ENCODE measurements at places on chromosomes 4 and X.

- no peak for DNase-seq
Observed at GRCh38 chr4:71608678-71609071, 175.2 kb downstream of the GC start.

DNA sequence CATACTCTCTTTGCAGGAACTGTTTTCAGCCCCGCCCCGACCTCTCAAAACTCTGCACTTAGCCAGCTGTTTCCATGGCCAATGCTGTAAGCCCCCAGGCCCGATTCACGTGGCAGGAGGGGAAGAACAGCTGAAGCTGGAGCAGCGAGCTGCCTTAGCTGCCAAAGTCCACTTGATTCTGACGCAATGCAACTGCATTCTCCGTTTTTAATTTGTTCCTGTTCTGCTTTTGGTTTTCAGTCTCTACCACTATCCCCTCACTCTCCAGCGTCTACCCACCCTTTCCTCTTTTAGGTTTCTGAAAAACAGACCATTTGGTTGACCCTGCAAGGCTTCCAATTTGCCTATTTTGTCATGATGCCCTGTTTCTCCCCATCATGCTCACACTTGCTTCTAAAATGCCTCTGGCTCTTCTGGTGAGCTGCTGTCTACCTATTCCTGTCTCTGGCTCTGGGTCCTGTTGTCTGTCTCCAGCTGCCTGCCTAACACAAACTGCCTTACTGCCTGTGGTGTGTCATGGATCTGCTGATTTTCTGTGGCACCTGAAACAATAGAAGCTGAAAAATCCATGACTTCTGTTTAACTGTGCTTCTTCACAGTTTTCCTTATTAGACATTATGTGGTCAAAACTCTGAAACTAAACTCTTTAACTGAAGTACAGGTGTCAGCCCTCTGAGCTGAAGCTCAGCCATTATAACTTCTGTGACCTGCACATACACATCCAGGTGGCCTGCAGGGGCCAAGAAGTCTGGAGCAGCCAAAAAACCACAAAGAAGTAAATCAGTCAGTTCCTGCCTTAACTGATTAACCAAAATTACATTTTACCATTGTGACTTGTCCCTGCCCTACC lies 160.5 kb upstream of the AGTR2 start:
- DNase-seq, result peak; percentile 93

GRCh38 chr4:132809298-132810032 lies 339.6 kb upstream of the PCDH10 start:
- DNase-seq, result no peak

- no peak for DNase-seq
Observed at GRCh38 chr4:169337510-169337909, 66.8 kb upstream of the SH3RF1 start.
